Inflammatory macrophage treated with lipopolysaccharide for 4 hours (primary cell): ENCODE measurements at places on chromosomes 1 and 21.

GRCh38 chr1:171718216-171718615 is 23.6 kb downstream of the VAMP4 start:
- no peak for DNase-seq

- no peak for DNase-seq
Observed at GRCh38 chr1:110310300-110310699, 28.9 kb upstream of the RBM15 start.

GRCh38 chr21:44419679-44420078 is 35.6 kb upstream of the LRRC3 start:
- DNase-seq = no peak

DNA sequence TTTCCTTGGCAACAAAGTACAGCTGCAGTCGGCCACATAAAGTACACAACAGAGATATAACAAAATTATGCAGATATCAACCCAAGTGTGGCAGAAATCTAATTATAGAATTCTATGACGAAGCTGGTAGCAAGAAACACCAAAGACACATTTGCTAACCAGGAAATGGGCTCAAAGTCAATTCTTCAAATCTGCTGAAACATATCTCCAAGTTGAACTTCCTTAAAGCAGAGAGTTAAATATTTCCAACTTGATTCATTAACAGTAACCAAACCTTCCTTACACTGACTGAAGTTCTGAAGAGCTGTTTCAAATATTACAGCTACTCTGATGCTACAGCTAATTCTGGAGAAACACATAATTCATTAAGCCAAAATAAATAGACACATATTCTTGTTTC is 67.6 kb upstream of the SDC3 start:
- peak; percentile 52 for DNase-seq

DNA sequence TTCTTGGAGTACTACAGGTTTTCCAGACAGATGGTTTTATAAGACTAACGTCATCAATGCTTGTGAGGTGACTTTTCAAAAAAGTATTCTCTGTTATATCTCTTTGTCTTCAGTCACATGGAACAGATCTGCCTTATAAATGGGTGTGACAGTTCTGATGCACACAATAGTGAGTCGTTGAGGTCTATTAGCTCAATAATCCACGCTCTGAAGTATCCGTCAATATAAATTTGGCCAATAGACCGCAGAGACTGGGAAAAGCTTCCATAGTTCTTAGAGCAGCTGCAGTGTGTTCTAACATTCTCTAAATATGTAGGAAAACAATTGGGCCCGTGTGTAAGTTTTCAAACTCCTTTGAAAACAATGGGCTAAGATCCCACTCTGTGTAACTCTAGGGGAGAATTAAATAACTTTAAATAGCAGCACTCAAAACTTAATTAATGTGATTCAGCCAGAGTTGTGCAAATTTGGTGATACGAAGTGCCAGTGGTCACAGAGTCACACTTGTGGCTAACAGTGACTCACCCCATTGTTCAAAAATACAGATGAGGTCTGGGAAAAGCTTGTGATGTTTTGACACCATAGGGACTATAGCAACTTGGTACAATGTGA is 316.0 kb downstream of the LMO4 start:
- no peak for DNase-seq

GRCh38 chr1:15180189-15180588 is 26.6 kb downstream of the TMEM51 start:
- no peak for DNase-seq

GRCh38 chr21:42490720-42491119 is 5.3 kb downstream of the RSPH1 start:
- DNase-seq = no peak

DNA sequence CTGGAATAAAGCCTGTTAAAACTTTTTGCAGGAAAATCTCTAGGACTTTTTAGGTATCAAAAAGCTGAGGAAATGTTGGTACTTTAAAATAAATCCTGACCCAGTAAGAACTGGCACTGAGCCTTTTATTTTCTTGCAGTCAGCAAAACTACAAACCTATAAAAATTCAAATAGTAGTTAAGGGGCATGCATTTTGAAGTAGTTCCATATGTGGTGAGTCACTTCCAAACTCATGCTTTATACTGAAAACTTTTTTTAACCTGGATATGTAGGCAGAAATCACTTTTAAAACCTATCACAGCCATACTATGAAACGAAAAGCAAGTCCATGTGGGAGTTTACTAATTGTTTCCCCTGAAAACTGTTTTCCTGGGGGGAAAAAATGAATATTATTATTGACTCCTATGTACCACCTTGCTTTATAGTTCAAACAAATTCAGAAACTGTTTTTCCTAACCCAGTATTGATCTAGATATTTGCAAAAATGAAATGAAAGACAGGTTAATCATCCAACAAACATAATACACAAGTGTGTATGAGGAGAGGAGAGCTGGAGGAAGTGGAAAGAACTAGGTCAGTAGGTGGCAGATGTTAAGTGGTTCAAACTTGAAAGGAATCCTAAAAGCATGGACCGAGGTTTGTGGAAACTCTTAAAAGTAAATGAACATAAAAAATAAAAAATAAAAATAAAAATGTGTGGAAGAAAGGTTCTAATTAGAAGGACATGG is 30.5 kb downstream of the NRIP1 start:
- no peak for DNase-seq

- no peak for DNase-seq
Observed at GRCh38 chr1:28021064-28021463, 61.3 kb downstream of the XKR8 start.

DNA sequence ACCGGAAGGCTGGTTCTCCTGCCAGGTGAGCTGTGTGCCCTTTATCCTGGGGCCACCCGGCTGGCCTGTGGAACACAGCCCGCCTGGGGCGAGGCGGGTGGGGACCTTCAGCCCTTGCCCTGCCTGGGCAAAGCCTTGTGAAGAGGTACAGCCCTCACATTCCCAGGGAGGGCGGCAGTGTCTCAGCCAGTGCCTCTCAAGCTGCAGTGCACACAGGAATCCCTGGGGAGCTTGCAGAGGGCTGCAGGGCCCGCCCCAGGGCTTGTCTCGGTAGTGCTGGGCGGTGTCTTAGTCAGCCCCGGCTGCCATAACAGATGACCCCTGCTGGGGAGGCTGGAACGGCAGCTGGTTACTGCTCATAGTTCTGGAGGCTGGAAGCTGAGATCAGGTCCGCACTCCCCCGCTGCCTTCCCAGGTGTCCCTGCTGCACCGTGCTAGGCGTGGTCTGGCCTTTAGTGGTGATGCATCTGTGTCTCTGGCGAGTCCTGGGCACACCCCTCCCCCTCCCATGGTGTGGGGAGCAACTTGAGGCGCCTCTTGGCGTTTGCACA is 12.6 kb downstream of the DFFB start:
- no peak for DNase-seq

GRCh38 chr1:217062586-217062985 is 339.4 kb upstream of the ESRRG start:
- no peak for DNase-seq

DNA sequence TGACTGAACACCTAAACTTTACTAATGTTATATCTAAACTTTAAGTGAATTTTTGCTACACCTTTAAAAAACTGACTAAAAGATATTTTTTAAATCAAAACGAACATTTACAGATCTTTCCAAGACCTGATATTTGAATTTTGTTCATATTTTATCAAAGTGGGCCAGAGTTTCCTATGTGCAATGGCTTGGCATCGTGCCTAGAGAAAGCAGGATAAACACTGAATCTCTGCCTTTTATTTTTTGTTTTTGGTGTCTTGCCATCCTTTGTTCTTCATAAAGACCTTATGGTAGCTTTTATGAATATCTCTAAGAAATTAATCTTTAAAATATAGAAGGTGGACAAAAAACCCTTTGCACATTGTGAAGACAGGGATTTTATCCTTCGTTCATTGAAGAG is 25.8 kb upstream of the VPS26C start:
- no peak for DNase-seq

- DNase-seq = no peak
Observed at GRCh38 chr1:205505791-205506190, 1.3 kb downstream of the CDK18 start.

GRCh38 chr1:199399996-199400724 is 627.4 kb upstream of the NR5A2 start:
- peak; percentile 29 for DNase-seq

- no peak for DNase-seq
Observed at GRCh38 chr21:43819511-43820405, 30.4 kb downstream of the RRP1 start.

DNA sequence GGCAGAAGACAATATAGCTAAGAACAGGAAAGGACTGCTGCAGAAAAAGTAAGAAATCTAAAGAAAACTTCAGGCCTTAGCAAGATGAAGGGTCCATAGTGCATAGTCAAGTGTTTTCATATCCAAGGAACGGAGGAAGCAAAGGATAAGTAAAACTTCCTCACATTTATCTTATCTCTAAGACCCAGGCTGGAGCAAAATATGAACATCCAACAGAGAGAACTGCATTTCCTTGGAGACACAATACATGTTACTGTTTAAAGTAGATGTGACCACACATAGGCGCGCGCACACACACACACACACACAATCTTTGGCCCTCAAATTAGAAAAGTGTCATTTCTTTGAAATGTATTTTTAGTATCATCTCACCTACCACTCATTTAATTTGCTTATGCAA is 66.7 kb downstream of the TTLL7 start:
- DNase-seq = no peak

DNA sequence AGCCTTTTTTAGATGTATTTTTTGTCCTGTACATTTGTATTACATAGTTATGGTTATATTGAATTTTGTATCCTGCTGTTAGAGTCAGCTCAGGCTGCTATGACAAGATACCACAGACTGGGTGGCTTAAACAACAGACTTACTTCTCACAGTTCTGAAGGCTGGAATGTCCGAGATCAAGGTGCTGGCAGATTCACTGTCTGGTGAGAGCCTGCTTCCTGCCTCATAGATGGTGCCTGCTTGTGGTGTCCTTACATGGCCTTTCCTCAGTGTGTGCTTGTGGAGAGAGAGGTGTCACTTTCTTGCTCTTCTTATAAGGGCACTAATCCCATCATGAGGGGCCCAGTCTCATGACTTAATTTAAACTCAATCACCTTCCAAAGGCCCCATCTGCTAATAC is 23.1 kb upstream of the MYSM1 start:
- DNase-seq = no peak

- peak; percentile 88 for DNase-seq
Observed at GRCh38 chr1:114122941-114123618, 30.6 kb downstream of the SYT6 start.

DNA sequence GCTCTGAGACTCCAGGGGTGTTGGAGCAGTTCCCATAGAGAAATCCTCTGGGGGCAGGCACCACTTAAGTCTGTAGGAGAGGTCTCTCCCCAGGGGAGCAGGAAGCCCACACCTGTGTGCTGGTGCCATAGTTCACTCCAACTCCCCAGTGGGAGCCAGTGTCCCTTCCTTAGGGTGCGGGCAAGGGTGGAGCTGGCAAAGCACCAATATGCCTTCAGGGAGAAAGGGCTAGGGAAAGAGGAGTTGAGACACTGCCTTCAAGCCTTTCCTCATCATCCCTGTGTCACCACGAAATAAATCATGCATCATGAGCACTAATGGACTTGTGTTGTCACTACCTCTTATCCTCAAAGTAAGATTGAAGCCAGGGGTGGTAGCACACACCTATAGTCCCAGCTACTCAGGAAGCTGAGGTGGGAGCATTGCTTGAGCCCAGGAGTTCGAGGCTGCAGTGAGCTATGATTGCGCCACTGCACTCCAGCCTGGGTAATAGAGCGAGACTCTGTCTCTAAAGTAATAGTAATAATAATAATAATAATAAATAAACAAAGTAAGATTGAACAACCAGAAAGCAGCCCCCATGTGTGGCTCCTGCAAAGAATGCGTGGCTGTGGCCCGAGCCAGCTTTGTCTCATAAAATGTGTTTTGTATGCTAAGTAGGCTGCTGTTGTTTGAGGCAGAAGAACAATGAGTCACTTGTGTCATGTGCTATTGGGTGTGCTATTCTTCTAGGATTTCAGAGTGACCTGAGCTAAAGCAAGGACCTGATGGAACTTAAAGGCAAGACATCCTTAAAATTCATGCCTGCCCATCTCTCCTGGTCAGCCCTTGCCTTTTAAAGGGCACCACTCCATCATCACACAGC is 6.7 kb upstream of the TIE1 start:
- peak; percentile 54 for DNase-seq

GRCh38 chr1:88946861-88947260 is 45.6 kb downstream of the KYAT3 start:
- DNase-seq = peak; percentile 66

DNA sequence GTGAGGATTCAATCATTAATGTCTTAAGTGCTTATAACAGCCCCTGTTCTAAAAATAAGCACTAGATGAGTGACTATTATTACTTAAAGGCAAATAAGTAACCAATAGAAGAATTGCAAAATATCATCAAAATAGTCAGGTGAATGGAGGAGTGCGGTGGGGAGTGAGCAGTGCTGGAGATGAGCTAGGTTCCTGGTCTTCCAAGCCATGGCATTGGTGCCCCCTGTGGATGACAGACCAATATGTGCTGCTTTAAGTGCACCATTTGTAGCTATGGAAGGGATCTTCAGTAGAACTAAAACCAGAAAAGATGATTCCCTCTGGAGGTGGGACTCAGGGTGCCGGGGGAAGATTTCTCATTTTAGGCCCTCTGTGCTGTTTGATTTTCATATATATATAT is 46.1 kb upstream of the SLC30A1 start:
- DNase-seq = peak; percentile 77

- no peak for DNase-seq
Observed at GRCh38 chr21:15141261-15141970, 76.6 kb upstream of the NRIP1 start.

GRCh38 chr1:12770620-12771019 is 2.9 kb upstream of the PRAMEF12 start:
- no peak for DNase-seq

DNA sequence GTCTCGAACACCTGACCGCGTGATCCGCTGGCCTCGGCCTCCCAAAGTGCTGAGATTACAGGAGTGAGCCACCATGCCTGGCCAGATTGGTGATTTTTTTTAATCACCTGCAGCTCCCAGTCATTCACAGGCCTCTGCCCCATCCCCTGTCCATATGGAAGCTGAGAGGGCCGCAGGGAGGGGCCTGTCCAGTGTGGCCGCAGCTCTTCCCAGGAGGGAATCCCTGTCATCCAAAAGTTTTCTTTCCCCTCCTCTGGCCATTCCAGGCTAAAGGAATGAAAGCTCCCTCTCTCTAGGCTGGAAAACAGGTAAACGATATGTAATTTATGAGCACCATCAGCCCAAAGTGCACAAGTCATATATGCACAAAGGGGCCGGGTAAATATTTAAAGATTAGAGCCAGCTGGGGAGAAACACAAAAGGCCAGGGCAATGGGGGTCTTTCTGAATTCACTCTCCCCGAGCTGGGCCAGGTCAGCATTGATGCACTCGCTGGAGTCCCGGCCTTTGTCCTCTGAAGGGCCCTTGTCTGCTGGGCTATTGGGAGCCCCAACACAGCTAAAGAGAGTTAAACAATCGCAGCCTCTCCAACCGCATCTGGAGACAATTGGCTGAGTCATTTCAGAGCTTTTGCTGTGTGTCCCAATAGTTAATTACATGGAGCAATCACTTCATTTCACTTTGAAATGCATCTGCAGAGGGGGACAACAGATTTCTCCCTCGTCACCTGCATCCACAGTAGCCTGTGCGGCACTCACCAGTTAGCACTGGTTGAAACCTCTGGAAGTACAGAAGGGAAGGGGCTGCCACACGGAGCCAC is 3.8 kb upstream of the HES3 start:
- peak; percentile 32 for DNase-seq

GRCh38 chr21:28993293-28993629 is 584 bp upstream of the LTN1 start:
- no peak for DNase-seq

GRCh38 chr1:44524655-44525500 is 119.8 kb downstream of the RNF220 start:
- no peak for DNase-seq
